ENCODE measurements at places on chromosomes 2 and 18. TPM values are rescaled to one million over a fixed set of nuclear protein-coding genes. Genes with fewer than 3 reads are reported as not detected.

The SAG gene
- total RNA-seq: not detected

The LIMS2 gene
- total RNA-seq: 8.3 TPM

The IL1RL1 gene
- total RNA-seq: 40.2 TPM

The C2orf72 gene
- total RNA-seq: 6.3 TPM

The MTA3 gene
- total RNA-seq: 23.7 TPM

The ATP8B1 gene
- total RNA-seq: 73.6 TPM

The ANO7 gene
- 1.0 TPM for total RNA-seq

The MYO1B gene
- 246 TPM for total RNA-seq

The EPHA4 gene
- total RNA-seq: 27.3 TPM

The TGOLN2 gene
- total RNA-seq: 201 TPM

The MAP3K19 gene
- not detected for total RNA-seq

The HOXD13 gene
- not detected for total RNA-seq

The MRPL44 gene
- 19.1 TPM for total RNA-seq

The COL4A3 gene
- 3.5 TPM for total RNA-seq

The IDH1 gene
- 139 TPM for total RNA-seq

The MC2R gene
- total RNA-seq: not detected

The ORMDL1 gene
- 54.2 TPM for total RNA-seq

The TUBB8B gene
- not detected for total RNA-seq
